Eye (tissue), 1 donor: ENCODE measurements at places on chromosomes 1 and 21.
A peak's percentile ranks its signal among the peaks of the same experiment; 100 is the strongest.

DNA sequence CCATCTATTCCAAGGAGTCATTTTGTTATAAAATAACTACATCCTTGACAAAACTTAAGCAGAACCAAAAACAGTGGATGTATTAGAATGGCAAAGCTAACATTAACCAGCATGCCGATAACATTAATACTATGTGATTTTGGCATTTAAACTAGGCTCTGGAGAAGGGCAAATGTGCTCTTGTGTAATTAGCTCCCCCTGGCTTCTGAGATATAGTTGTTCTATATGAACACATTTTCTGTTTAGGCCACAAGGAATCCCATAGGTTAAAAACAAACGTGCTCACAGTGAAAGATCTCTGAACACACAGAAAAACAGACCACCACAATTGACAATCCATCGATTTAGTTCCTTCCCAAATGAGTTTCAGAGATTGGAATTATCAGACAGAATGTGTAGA lies 57.4 kb upstream of the TARS2 start:
- no peak for DNase-seq

GRCh38 chr1:197200272-197200899 lies 53.9 kb upstream of the ASPM start:
- peak; percentile 79 for DNase-seq

DNA sequence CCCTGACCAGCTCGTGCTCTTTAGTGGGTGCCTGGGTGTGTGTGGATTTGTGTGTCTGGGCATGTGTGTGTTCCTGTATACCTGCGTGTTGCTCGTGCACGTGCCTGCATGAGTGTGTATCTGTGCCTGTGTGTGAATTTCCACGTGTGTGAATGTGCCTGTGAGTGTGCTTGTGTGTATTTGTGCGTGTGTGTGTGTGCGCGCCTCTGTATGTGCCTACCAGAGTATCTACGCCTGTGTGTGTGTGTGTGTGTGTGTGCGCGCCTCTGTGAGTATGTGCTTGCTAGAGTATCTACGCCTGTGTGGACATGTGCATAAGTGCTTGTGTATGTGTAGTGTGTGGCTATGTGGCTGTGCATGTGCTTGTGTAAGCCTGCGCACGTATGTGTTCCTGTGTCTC lies 691 bp upstream of the SELENBP1 start:
- no peak for DNase-seq

GRCh38 chr1:59564192-59564891 lies 250.4 kb upstream of the HOOK1 start:
- DNase-seq, result no peak

DNA sequence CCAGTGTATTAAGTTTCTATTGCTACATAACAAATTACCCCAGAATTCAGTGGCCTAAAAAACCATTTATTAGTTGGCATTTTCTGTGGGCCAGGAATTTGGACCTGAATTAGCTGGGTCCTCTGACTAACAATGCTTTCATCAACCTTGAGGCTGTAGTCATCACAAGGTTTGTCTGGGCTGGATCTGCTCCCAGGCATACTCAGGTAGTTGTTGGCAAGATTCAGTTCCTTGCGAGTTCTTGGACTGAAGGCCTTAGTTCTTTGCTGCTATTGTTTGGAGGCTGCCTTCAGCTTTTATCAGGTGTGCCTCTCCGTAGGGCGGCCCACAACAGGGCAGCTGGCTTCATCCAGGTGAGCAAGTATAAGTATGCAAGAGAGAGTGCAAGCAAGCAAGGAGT lies 31.4 kb upstream of the DEPDC1 start:
- no peak for DNase-seq

- no peak for DNase-seq
These were observed 83.4 kb downstream of the PDE9A start for GRCh38 chr21:42736646-42737350.

DNA sequence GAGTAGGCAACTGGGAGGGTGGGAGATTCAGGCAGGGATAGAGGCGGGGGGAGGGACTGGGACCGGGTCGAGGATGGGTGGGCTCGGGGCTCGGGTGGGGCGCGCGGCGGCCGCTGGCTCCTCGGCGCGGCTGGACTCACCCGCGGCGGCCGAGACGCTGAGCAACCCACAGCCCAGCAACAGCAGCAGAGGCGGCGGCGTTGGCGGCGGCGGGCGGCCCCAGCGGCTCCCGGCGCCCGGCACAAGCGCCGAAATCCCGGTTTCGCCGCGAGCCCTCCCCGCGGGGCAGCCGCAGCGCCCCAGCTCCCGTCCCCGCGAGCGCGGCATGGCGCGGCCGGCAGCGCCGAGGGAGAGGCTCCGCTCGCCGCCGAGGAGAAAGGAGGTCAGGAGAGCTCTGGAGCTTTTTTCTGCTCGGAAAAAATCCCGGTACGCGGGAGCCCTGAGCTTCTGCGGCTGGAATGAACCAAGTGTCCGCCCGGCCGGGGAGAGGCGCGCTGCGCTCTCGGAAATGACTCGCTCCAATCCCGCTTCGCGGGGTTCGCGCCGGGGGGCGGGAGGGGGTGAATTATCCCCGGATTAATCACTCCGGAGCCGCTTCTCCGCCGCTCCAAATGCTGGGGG lies at the start of gene CSMD2:
CSMD2 (minus strand) TSS at position 460 of the 621 bp plus-strand sequence; CDS start at position 327, 133 bp downstream.
- DNase-seq, result peak; percentile 90

- DNase-seq, result no peak
These were observed 79.2 kb downstream of the ARHGEF10L start for GRCh38 chr1:17618558-17619247.

GRCh38 chr1:165695031-165695430 lies 3.3 kb downstream of the ALDH9A1 start:
- peak; percentile 18 for DNase-seq

DNA sequence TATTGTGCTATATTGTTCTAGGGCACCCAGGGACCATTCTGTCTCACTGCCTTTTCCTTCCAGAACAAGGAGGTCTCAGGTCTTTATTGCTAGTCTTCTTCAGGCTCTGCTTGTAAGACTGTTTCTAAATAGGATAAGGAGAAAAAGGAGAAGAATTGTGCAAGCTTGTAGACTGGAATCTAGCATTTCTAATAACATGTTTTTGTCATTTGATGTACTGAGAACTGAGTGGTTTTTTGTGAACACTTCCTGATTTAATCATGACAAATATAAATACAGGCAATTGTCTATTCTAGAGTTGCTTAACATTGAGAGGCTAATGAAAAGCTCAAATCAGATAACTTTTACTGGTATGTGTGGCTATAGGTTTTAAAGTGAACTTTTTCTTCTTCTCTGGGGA lies 77.6 kb downstream of the CLIC4 start:
- DNase-seq, result no peak

- DNase-seq, result peak; percentile 22
These were observed 285.4 kb upstream of the USP25 start for GRCh38 chr21:15444118-15444960.

- DNase-seq, result no peak
These were observed 117.3 kb downstream of the KAZN start for GRCh38 chr1:14715802-14716201.

DNA sequence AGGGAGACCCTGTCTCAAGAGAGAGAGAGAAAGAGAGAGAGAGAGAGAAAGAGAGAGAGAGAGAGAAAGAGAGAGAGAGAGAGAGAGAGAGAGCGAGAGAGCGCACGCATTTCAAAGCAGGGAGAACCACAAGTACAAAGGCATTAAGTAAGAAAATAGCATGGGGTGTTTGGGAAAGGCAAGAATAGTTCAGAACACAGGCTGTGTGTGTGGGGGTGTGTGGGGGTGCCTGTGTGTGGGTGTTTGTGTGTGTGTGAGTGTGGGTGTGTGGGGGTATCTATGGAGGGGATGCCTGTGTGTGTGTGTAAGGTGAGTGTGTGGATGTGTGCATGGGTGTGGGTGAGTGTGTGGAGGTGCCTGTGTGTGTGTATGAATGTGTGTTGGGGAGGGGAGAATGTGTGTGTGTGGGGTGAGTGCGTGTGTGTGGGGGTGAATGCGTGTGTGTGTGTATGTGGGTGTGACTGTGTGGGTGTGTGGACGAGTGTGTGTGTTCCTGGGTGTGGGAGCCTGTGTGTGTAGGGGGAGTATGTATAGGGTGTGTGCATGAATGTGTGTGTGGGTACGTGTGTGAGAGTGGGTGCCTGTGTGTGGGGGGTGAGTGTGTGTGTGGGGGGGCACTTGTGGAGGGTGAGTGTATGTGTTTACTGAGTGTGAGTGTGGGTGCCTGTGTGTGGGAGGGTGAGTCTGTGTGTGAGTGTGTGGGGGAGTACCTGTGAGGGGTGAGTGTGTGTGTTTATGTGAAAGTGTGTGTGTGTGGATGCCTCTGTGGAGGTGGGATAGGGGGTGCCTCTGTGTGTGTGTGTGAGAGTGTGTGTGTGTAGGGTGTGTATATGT lies 19.1 kb upstream of the HDAC1 start:
- DNase-seq, result no peak

DNA sequence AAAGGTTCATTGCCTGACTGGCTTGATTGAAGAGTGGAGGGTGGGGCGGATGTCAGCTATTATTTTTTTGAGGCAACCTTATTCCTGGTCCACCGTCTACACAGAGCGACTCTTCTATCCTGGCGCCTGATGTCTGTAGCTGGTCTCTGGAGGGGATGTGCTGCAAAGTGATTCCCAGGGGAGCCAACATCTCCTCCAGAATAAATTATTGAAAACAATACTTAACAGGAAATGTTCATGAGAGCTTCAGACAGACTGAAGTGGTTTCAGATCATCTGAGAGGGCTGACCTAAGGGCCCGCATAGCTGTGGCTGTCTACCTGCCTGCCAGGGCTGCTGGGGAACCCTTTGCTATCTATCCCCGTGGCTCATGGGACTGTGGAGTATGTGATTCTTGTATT lies 66.7 kb downstream of the TEX35 start:
- DNase-seq, result no peak

GRCh38 chr1:192809307-192810252 lies 741 bp downstream of the RGS2 start:
- DNase-seq, result peak; percentile 92

DNA sequence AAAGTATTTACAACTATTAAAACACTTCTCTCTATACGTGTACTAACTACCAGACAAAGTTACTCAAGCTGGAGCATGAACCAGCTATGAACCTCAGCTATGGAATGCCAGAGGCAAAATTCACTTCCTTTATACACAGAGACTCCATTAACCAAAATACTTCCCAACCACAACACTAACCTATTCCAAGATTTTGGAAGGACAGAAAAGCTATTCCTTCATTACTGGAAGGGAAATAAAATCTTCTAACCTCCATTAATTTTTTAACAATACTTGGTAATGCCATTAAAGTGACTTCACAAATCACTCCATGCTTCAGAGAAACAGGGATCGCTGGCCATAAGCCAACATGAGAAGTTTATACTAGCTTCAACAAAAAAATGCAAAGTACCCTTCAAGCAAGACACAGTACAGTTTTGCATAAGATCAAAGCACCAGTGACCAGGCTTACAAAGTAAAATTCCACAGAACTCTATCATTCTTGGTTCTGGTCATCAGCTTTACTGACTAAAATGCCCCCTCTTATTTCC lies 58.0 kb downstream of the PUM1 start:
- DNase-seq, result peak; percentile 31

GRCh38 chr1:109269212-109269980 lies 13.5 kb downstream of the PSRC1 start:
- DNase-seq, result no peak

- peak; percentile 44 for DNase-seq
These were observed 161.5 kb downstream of the IER5 start for GRCh38 chr1:181250038-181250437.

DNA sequence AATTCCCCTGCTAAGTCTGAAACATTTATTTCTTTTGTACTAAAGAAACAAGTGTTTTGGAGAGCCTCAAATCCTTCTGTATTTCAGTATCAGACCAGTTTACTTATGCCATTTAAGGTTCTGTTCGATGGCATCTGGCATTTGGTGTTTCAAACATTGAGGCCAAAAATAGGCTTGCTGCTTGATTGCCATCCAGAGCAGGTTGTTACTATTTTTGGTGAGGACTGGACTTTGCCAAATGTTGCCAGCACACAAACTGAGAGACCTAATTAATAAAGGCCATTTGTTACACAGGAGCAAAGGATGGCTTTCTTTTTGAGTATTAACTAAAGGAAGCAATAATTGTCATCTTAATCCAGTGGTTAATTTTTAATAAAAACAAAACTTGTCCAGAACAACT lies 26.2 kb downstream of the VPS45 start:
- no peak for DNase-seq

- peak; percentile 42 for DNase-seq
These were observed 6.2 kb downstream of the TMCO4 start for GRCh38 chr1:19793360-19794046.

GRCh38 chr1:98794196-98794886 lies 132.8 kb downstream of the SNX7 start:
- peak; percentile 81 for DNase-seq

DNA sequence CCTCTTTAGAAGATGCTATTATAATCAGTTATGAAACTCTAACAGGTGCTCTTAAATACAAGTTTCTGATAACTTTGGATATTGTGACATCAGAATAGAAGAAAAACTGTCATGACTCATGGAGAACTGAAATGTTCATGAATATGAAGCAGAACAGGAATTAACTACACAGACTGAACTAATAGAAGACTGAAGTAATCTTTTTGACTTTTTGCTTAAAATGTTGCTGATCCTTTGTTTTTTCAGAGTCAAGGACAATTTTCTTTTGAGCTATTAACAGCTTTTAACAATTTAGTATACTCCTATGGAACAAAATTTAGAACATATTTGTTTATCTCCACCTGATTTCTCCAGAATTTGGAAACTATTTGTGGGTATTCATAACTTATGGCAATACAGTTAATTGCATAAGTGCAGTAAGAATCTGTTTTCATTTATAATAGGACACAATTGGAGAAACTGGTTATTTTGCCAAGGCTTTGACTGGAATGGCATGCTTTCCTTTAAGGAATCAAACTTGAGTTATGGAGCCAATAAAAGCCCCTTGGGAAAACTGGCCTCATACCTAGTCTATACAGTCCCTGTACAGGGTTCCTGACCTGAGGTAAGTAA lies 18.7 kb upstream of the PLA2G5 start:
- DNase-seq, result no peak

- DNase-seq, result no peak
These were observed 6.4 kb downstream of the PBX1 start for GRCh38 chr1:164565357-164565756.

- no peak for DNase-seq
These were observed 11.4 kb upstream of the S100A8 start for GRCh38 chr1:153402226-153402625.

- DNase-seq, result peak; percentile 86
These were observed 63.7 kb downstream of the MACF1 start for GRCh38 chr1:39268112-39268581.

DNA sequence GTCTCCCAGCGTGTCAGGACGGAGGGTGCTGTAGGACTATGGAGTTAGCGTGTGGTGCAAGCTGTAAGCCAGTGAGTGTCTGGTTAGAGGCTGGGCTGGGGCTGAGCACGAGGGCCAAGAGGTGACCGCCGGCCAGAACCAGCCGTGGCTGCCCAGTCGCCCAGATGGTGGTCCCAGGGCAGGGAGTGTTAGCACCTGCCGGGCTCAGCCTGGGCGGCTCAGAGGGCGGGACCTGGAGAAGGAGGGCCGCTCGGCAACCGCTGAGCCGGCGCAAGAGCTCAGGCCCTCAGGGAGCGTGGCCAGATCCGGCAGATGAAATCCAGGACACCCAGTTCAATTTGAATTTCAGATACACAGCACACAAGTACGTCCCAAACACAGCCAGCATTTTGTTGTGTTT lies 87.9 kb downstream of the PRDM16 start:
- no peak for DNase-seq

- DNase-seq, result no peak
These were observed 1.5 kb downstream of the MED8 start for GRCh38 chr1:43387976-43388599.

- no peak for DNase-seq
These were observed 89.5 kb downstream of the VWA5B1 start for GRCh38 chr1:20380175-20380574.

GRCh38 chr1:200869753-200870391 lies 2.9 kb upstream of the GPR25 start:
- DNase-seq, result no peak

GRCh38 chr1:107842241-107842640 lies 122.7 kb downstream of the VAV3 start:
- DNase-seq, result no peak
